ENCODE measurements at places on chromosomes 5 and 9.
A peak's percentile ranks its signal among the peaks of the same experiment; 100 is the strongest.

DNA sequence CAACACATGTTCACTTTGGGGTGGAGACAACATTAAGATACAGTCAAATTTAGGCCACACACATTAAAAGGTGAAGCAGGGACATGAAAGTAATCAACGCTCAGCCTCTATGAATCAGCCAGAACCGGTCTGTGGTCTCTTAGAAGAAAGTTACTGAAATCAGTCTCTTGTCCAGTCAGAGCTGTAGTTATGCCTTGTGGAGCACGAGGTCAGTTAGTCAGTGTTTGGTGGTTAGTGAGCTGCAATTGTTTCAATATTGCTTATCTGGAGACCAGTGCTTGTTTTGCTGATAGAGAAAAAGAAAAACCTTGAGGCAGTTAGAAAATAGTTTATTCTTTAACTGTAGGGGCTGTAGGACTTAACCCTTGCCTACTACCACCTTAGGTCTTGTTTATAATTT is 157.8 kb upstream of the RASEF start:
- DNase-seq = peak; percentile 47

GRCh38 chr5:1183424-1184162 is 17.8 kb upstream of the SLC6A19 start:
- DNase-seq = no peak

DNA sequence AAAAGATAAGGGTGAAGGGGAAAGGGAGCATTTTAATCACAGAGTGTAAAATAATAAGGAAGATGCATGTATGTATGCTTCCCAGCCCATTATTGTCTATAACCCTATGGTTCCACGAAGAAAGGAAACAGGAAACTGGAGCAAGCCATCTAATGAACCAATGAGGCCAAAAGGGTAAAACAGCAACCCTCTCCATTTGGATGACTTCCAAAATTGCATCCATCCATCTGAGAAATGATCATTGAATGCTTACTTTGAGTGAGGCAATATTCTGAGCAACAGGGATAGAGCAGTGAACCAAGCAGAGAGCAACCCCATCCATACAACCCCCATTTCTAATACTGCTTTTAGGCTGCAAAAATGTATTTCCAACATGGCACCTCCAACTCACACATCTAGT is 46.9 kb downstream of the ARL15 start:
- DNase-seq = no peak

DNA sequence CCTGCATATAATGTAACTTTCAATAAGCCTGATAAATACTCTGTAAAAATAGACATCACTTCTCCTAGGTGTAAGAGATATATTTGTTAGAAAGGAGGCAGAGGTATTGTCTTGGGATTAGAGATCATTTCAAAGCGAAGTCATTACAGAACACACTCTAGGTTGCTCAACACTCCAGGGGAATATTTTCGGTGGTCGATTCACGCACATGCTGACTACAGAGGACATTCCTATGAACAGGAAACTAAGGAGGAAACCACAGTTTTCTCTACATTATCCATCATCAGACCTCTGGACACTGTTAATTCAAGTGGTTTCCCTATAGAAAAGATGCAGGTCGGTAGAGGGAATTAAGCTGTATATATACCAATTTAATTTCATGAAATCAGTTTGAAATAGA is 370.0 kb downstream of the NDUFS4 start:
- peak; percentile 72 for DNase-seq

DNA sequence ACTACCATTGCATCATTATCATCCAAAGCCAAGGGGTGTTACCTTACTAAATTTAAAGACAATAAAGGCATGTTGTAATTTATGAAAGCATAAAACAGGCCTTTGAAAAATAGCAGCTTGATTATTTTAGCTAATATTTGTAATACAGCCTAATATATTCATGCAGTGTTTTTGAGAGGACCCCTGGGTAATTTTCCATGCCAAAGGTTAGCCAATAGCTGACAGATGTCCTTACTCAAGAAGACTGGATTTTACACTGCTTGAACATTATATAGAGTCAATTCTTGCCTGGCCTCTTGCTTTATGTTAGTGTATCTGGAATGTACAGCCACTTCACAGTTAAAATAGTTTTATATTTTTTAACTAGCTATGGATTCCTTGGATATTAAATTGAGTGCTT is 337.8 kb upstream of the PAPPA start:
- DNase-seq = no peak

- DNase-seq = no peak
Observed at GRCh38 chr5:131460867-131461572, 174.0 kb downstream of the RAPGEF6 start.

GRCh38 chr9:95024097-95024671 is 293.3 kb downstream of the FANCC start:
- DNase-seq = no peak

- DNase-seq = no peak
Observed at GRCh38 chr5:176176231-176176630, 62.0 kb upstream of the SIMC1 start.

GRCh38 chr5:74355041-74355824 is 285.3 kb downstream of the ENC1 start:
- DNase-seq = no peak

DNA sequence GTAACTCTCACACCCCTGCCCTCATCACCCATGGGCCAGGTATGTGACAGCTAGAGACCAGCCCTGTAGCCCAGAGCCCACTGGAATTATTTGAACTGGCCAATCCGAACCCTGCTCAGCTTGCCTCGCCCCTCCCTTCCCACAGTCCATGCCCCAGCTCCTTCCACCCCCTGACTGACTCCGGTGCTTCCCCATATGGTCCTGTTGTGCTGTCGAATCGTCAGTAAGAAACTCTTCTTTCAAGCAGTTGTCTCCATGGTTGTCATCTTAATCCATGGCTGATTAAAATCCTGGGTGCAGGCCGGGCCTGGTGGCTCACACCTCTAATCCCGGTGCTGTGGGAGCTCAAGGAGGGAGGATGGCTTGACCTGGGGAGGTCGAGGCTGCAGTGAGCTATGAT is 118.5 kb downstream of the COL23A1 start:
- DNase-seq = no peak

DNA sequence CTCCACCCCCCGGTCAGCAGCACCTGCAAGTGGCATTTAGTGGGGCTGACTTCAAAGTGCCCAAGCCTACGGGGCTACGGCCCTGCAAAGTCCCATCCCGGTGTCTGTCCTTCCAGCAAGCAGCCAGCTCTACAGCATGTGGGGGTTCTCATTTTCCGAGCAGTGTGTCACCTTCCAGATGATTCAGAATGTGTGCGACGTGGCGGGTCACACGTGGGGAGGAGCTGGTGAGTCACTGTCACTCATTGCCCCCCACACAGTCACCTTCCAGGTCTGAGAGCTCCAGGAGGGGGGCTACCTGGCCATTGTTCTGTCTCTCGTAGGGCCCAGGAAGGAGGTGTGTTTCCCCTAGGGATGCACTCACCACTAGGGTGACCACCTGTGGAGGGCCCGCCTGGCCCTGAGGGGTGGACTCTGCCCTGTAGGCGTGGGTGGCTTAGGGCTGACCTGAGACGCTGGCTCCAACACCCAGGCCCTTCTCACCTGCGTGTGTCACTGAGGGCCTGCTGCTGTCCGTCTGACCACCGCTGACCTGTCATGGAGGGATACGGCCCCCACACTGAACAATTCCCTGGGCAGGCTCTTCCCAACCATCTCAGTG is 70.2 kb downstream of the SEMA4D start:
- no peak for DNase-seq

GRCh38 chr5:132591145-132591544 is 34.4 kb downstream of the RAD50 start:
- DNase-seq = no peak
